ENCODE measurements at places on chromosomes 6 and 20.

- DNase-seq: no peak
These were observed 11.4 kb downstream of the MC3R start for GRCh38 chr20:56259948-56260347.

DNA sequence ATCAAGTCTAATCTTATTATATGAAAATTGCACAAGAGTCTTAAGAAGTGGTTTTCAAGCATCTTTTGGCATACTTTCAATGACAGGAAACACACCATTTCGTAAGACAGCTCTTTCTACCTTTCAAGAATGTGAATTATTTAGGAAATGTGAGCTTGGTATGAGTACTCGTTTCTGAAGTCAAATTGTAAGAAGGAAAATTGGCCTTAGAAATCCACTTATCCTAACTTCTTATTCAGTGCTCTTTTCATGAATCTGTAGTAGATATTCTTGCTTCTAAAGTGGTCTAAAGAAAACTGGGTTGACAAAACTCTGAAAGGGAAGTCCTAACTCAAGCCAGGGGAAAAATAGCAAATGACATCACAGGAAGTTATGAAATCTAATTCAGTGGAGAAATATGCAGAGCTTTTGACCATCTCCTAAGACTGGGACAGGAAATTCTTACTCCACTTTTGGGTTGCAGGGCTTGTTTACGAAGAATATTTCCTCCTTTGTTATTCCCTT is 38.5 kb upstream of the OGFRL1 start:
- no peak for DNase-seq

DNA sequence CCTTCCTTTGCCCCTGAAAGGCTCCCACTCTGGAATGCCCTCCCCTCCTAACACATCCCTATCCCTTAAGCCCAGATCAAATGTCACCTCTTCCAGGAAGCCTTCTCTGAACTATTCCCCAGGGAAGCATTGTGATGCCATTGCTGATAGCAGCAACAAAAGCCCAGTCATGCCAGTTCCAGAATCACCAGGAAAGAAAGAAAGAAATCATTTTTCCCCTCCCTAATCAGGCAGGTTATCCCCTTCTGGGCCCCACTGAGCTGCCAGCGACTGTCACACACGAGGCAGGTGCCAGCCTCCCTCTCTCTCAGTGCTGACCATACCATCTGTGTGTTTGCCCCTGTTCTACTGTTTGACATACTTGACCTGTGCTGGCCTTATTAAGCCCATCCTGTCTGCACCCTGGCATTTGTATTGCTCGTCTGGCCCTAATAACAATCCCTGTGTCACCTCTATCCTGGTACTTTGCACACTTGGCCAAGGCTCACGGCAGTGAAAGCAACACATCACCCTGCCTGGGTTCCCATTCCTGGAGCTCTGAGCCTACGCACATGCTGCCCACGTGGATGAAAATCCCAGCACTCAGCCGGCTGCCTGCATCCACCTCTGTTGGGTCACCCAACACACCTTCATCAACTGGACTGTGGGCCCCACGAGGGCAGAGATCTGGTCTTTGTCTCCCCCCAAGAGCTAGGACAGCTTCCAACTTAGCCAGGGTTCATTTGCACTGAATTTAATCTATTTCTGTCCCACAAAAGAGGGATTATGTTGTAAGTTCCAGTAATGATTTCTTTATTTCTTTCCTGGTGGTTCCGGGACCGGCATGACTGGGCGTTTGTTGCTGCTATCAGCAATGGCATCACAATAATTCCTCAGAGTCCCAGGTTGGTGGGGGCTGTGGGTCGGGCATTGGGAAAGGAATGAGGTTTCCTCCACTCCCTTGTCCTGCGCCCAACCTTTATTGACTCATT is 5.3 kb upstream of the BPIFB1 start:
- DNase-seq: no peak

DNA sequence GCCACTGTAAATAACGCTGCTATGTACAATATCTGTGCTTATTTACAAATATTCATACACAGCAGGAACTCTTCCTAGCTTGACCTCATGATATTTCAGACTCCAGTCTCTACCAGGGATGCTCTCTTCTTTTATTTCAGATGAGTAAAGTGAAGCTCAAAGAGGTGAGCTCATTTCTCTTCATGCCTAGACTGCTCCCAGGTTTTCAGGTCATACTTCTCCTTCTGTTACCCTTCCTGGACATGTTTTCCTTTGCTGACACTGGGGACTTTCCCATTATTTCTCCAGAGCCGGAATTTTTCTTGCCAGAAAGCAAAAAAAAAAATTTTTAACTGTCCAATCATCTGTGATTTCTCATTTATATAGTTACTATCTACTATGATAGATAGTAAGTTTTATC is 147.2 kb upstream of the DST start:
- DNase-seq: no peak

DNA sequence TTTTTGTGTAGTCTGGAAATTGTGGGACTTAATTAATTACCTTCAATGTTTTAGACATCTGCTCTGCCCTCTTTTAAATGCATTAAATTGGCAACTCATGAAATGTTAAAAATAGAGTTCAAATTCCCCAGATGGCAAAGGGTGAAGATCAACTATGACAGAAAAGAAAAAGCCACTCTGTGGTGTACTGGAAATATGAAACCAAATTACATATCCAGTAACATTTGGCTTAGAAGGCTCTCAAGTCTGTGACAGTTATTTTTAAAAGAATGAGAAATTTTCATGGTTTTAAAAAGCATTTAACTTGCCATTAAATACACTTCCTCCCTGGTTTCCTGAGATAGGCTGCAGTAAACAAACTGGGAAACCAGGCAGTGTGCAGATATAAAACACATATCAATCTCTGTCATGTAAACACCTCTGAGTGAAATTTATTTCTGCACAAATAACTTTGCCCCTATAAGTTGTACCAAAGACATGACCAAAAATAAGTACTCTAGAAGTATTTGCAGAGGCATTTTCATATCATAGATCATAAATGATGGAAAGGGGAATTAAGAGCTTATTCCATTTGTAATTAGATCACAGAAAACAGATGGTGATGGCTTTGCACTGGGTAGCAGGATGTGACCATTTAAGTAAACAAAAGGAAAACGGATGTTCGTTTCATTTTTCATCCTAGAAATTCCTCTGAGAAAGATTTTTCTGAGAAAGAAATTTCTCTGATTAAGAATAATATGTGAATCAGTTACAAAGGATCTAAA is 360.1 kb downstream of the SAMD5 start:
- DNase-seq: no peak

- no peak for DNase-seq
These were observed 16.4 kb upstream of the SLC22A2 start for GRCh38 chr6:160274871-160275510.

- no peak for DNase-seq
These were observed 89.5 kb downstream of the DLL1 start for GRCh38 chr6:170201361-170201760.

- no peak for DNase-seq
These were observed 4.2 kb upstream of the HIVEP1 start for GRCh38 chr6:12007887-12008286.

- DNase-seq: no peak
These were observed 45.4 kb upstream of the ID1 start for GRCh38 chr20:31559704-31560093.

DNA sequence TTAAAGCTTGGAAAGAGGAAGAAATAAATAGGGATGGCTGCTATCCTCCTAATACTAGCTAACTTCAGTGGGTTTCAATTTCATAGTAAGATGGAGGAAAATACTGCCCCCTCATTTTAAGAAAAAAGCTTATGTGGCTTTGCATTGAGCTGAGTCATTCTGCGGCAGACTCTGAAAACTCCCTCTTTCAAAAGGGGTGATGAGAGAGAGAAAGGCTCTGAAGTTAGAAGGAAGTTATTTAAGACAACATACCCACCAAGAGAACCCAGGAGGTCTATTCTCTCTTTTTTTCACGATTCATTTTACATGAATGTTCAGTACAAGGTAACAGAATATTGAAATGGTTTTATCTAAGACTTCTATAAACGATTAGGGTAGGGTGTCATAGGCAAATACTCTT is 4.5 kb downstream of the PRDM13 start:
- no peak for DNase-seq

- DNase-seq: no peak
These were observed 177.9 kb upstream of the ZNF184 start for GRCh38 chr6:27650620-27651370.

DNA sequence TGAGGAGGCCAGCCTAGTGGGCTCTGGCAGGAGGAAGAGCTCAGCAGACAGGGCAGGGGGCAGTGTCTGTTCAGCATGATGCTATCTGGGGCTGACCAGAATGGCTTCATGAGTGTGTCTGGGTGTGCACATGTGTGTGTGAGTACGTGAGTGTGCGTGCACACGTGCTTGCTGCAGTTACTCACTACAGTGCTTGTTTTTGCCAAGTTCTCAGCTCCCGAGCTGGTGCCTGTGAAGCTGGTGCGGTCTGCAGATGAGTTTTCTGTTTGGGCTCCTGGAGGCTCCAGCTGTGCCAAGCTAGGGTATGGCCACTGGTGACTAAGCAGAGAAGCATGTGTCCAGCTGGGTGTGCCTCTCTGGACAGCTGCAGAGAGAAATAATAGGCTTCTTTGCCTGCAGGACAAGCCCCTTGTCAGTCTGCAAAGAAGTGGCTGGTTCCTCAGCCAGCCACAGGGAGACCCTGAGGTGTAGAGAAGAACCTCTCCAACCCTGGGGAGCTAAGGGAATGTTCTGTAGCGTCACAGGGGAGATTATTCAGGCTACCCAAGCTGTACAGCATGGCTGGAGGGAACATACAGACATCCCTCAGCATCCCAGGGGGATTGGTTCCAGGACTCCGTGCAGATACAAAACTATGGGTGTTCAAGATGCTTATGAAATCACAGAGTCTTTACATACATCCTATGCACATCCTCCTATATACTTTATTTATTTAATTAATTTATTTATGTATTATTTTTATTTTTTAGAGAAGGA is 40.2 kb upstream of the FAM50B start:
- DNase-seq: no peak

DNA sequence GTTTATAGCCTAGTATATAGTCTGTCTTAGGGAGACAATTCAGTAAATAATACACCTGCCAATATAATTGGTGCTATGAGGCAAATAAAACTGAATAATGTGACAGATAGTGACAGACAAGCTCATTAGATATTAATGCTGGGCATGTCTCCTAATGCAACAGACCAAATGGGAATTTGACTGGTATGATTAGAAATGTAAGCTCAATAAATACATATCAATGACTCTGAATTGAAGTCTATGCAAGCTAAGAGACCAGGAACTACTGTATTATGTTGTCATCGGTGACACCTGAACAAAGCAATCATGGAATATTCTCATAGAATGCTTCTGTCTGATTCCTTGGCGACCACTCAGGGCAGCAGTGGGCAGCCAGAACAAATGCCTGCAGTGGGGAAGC is 2.5 kb upstream of the SNX3 start:
- no peak for DNase-seq

DNA sequence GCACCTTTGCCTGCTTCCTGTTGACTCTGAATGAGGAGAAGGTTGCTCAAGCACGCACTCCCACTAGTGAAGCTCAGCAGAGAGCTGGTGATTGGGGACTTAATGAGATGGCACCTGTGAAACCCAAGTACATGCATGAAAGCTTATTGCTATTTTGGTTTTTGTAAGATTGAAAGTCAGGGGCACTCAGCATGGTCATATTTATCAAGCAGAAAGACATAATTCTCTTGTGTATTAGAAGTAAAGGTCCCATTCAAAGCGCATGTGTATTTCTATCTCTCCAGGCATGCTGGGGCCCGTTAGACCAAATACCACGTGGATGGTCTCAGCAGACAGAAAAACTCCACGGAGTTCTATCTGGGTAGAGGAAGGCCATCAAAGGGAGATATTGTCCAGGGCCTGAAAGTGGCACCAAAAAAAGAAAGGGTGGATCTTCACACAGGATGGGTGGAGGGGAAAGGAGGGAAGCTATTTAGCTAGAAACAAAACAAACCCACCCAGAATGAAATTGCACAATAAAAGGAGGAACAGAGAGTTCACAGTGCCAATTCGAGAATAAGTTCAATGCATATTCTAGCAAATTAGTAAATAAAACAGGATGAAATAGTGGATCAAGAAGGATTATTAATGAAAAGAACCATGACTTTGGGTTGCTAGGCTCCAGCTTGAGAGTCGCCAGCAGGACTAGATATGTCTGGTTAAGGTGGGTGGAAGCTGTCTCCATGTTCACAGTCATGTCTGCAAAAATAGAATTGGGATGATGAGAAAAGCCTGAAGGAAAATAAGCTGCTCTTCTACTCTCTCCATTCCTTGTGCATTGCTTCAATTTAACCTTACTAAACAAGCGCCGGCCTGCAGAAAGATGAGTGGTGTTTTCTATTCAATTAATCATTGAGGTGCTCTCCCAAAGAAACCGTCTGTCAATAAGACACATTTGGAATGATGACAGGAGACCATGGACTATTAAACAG is 224.9 kb upstream of the DTNBP1 start:
- DNase-seq: no peak

DNA sequence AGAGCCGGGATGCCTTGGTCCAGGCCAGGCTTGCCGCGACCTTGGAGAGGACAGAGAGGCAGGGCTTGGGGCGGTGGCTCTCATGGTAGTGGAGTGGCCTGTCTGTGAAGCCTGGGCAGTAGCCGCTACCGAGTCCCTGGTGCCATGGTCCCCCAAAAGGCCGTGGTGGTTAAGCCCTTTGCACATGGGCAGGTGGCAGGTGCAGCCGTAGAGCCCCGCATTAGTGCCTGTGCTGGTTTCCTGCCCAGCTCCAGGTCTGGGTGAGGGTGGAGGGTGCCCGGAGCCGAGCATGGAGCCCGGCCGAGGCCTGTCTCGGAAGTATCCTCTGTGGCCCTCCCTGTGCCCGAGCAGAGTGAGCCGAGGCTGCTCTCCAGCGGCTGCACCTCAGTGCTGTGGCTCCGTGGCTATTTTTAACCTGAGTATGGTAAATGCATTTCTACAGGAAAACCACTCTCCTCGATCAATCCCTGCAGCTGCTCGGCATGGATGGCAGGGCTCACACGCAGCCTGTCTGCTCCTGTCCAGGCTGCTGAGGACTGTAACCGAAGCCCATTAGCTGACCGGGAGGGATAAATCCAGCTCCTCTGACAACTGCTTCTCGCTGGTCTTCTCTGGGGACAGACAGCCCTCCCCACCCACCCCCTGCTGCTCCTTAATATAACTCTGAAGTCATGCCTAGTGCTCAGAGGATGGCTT is 36.3 kb upstream of the GATA5 start:
- DNase-seq: no peak

GRCh38 chr6:109493865-109494264 is 10.8 kb upstream of the ZBTB24 start:
- no peak for DNase-seq

GRCh38 chr6:3228771-3229565 is 1.5 kb upstream of the TUBB2B start:
- DNase-seq: no peak

- DNase-seq: no peak
These were observed 191.9 kb downstream of the ISM1 start for GRCh38 chr20:13412806-13413445.

- DNase-seq: no peak
These were observed 111.0 kb downstream of the CD83 start for GRCh38 chr6:14228571-14228970.

DNA sequence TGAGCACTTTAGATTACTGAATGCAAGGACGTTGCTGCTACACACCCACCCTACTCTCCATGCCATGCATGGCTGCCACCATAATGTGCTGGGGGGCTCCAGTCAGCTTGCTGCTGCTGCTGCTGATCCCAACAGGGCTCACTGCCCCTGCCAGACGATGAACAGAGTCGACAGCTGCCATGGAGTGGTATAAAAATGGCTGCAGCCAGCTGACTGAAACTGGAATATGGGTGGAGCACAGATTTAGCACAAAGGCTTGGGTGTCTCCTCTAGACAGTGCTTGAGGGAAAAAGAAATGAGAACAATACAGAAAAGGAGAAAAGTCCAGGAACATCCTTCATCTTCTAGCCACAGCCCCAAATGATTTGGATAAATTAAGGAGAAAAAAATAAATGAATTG is 150.7 kb downstream of the PDSS2 start:
- DNase-seq: no peak
